Adipocyte (in vitro differentiated cells): ENCODE measurements at places on chromosomes 3 and 15.

GRCh38 chr3:179018808-179019207 is 52.8 kb downstream of the ZMAT3 start:
- DNase-seq, result no peak

DNA sequence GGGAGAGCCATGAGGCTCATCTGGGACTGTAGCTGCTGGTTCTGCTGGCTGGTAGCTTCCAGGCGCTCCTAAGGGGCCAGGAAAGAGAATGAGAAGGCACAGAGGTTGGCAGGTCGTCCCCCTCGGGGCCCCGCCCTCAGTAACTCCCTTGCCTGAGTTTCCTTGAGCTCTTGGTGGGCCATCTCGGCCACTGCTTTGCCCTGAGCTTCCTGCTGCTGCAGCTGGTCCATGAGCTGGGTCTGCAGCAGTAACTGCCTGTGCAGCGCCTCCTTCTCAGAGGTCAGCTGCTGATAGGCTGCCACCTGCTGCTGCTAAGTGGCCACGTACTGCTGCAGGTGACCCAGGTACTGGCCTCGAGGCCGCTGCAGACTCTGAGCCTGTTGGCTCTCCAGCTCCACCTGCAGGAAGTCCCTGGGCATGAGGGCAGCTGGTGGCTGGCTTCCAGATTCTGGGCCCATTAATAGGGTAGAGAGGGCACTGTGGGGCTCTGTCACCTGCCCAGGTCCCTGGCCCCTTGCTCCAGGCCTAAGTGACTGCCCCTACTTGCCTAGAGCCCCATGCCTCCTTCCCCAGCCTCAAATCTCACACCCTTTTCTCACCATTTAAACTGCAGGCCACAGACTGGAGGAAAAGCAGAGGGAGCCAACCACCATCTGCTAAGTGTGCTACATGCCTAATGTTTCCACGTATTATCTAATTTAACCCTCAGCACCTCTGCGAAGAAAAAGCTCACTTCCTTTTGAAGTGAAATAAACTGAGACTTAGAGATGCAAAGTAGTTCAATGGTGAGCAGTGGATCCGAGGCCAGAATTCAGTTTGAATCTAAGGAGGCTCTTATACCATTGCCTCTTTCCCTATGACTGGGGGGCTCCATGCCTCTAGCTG is 10.8 kb upstream of the VPS33B start:
- peak; percentile 23 for DNase-seq

- DNase-seq, result no peak
Measured at GRCh38 chr3:24018784-24019570, 73.9 kb downstream of the NR1D2 start.

DNA sequence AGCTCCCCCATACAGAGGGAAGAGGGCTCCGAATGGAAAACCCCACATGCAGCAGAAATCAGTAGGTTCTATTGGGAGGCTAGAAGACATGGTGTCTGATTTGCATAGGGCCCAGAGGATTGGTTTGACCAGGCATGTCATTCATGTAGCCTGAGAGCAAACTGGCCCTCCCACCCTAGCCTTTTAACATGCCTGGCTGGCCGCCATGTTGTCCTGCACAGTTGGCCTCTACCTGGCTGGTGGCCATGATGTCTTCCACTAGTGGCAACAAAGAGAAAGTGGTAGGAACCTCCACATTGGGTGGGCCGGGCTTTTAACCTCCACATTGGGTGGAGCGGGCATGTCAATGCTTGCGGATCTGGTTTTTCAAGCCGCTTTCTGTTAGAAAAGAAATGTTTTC is 312.1 kb downstream of the TAFA4 start:
- DNase-seq, result no peak

DNA sequence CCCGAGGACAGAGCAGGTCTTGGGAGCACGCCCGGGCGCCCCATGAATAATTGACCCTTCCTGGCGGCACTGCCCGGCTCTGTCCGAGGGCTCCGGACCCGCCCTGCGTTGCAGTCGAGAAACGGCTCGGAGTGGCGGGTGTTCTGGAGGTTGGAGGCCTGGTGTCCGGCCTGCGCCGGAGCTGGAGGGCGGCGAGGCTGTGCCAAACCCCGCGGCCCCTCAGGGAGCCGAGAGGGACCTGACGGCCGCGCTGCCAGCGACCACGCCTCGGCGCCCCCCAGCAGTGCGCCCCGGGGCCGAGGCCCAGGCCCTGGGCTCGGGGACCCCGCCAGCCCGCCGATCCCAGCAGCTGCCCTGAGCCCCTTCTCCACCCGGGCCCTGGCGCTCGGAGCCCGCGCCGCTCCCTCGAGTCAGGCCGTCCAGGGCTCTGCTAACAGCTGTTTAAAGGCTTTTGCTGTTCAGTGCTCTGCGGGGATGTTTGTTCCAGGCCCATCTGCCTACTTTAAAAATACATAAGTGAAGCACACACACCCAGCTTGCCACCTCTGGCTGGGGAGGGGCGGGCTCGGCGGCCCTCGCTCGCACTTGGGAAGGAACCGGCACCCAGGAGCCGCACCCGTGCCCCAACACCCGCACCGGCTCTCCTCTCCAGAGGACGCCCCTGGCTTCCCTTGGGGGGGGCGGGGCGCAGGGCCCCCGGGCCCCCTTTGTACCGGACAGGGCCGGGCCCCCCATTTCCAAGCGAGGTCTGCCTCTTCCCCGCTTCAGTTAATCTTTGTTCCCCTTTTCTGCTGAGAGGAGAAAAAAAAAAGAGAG is 730 bp upstream of the ZNF710 start:
- DNase-seq, result peak; percentile 52

- DNase-seq, result peak; percentile 90
Measured at GRCh38 chr3:159260049-159260662, 458.3 kb downstream of the MFSD1 start.

DNA sequence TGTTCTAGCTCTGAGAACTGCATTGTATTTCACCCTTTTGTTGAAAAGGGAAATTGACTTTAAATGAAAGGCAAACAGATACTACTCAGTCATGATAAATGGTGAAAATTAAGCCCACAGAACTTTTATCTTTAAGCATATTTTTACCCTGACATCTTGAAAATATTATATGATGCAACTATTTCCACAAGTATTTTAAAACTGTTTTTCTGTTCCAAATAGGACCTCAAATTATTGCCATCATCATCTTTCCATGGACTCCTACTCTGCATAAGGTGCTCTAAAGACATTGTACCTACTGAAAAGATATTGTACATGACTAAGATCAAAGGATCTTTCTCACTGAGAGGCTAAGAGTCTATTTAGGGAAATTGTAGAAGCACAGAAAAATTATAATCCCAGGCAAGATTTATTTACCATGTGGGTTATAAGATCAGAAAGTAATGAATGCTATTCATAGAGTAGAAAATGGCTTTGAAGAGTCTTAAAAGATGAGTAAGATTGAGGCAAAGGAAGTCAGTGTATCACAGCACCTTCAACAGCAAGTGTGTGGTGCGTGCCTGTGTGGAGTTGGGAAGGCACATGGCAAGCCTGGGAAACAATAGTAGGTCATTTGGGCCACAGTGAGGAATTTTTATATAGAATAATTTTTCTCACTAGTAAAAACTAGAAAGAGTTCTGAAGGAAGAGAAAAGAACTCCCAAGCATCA is 68.8 kb downstream of the VGLL3 start:
- DNase-seq, result peak; percentile 59

DNA sequence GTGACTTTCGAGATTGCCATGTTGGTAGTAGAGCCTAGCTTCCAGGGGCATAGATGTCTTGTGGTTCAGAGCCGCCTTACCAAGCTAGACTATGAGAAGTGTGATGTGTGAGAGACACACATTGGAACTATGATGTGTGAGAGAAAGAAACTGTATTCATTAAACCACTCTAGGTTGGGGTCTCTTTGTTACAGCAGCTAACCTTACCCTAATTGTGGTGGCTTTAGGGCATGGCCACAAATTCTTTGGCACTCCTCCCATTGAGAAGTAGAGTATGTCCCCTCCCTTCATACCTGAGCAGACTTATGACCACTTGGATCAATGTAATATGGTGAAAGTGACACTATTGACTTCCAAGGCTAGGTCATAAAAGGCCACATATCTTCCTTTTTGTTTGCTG is 35.3 kb upstream of the CDV3 start:
- no peak for DNase-seq

DNA sequence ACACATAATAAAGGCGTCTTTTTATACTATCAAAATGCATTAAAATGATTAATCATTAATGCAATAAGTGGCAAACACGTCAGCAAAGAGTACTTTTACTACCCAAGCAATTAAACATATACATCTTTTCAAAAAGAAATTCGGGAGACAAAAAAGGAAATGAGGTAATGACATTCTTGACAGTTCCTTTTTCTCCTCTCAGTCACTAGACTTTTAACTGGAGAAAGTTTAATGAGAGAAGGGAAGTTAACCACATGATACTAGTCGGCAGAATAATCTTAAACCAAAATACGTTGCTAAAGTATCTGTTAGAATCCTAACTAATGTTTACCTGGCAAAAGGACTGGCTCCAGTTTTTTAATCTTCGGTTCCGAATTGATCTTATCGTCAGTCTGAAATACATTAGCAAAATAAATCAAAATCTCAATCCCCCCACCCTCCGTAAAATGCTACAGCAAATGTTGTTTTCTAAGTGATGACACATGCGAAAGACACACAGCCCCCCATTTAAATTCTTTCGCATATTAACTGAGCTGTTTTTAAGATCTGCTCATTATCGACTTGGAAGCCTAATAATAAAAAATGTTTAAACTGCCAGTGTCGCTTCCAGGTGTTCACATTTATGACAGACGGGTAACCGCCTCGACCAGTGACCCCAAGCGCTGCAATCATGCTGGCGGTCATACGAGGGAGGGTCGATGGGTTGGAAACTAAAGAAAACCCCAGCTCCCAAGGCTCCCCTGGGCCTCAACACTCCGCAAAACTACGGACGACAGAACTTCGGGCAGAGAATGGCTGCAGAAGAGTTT is 778 bp downstream of the MTMR10 start:
- peak; percentile 36 for DNase-seq
